Brain (organoid and tissue), 16 donors: ENCODE measurements at places on chromosomes 6 and 20. TPM values are rescaled to one million over a fixed set of nuclear protein-coding genes. Genes with fewer than 3 reads are reported as not detected.

The LZTS3 gene
- 77.9 TPM for polyA plus RNA-seq

The KCNQ5 gene
- 2.0 TPM for polyA plus RNA-seq

The TSBP1 gene
- not detected for polyA plus RNA-seq

The INSM1 gene
- 321 TPM for polyA plus RNA-seq

The BPHL gene
- 40.9 TPM for polyA plus RNA-seq

The MAP3K5 gene
- 8.4 TPM for polyA plus RNA-seq

The TRDN gene
- not detected for polyA plus RNA-seq

The RIPOR2 gene
- polyA plus RNA-seq, result 13.6 TPM

The C6orf15 gene
- polyA plus RNA-seq, result not detected

The C6orf132 gene
- 0.34 TPM for polyA plus RNA-seq

The LY6G5C gene
- polyA plus RNA-seq, result 7.6 TPM

The PLN gene
- 27.6 TPM for polyA plus RNA-seq

The PSMF1 gene
- polyA plus RNA-seq, result 250 TPM

The ZHX3 gene
- polyA plus RNA-seq, result 27.8 TPM

The ARMH2 gene
- not detected for polyA plus RNA-seq

The DEFB132 gene
- polyA plus RNA-seq, result not detected

The TMEM200A gene
- 0.42 TPM for polyA plus RNA-seq

The EGFL8 gene
- 11.5 TPM for polyA plus RNA-seq

The GFOD1 gene
- polyA plus RNA-seq, result 5.4 TPM

The TTBK1 gene
- polyA plus RNA-seq, result 37.9 TPM

The CPNE5 gene
- polyA plus RNA-seq, result 22.9 TPM

The C2 gene
- 5.5 TPM for polyA plus RNA-seq

The PCSK2 gene
- polyA plus RNA-seq, result 181 TPM

The STX16 gene
- polyA plus RNA-seq, result 23.8 TPM

The ULBP1 gene
- polyA plus RNA-seq, result 2.3 TPM

The GSTA3 gene
- not detected for polyA plus RNA-seq

The PLCB4 gene
- 7.5 TPM for polyA plus RNA-seq

The AHI1 gene
- 9.4 TPM for polyA plus RNA-seq

The HCK gene
- polyA plus RNA-seq, result 3.4 TPM

The KIF6 gene
- 3.3 TPM for polyA plus RNA-seq

The CD93 gene
- polyA plus RNA-seq, result 8.5 TPM

The FRK gene
- 0.19 TPM for polyA plus RNA-seq

The VWA7 gene
- polyA plus RNA-seq, result 8.1 TPM

The SLC17A2 gene
- not detected for polyA plus RNA-seq

The BTN1A1 gene
- 0.36 TPM for polyA plus RNA-seq

The MUCL3 gene
- not detected for polyA plus RNA-seq

The GRM4 gene
- polyA plus RNA-seq, result 0.92 TPM

The ABHD16B gene
- polyA plus RNA-seq, result not detected

The SOBP gene
- polyA plus RNA-seq, result 27.2 TPM

The MOG gene
- polyA plus RNA-seq, result 87.3 TPM

The TXLNB gene
- polyA plus RNA-seq, result 1.8 TPM

The PHACTR3 gene
- 28.5 TPM for polyA plus RNA-seq

The ETV7 gene
- 1.2 TPM for polyA plus RNA-seq
